B cell (primary cell): ENCODE measurements at places on chromosomes 4 and X. TPM values are rescaled to one million over a fixed set of nuclear protein-coding genes. Genes with fewer than 3 reads are reported as not detected.
A peak's percentile ranks its signal among the peaks of the same experiment; 100 is the strongest.

The MMRN1 gene
- total RNA-seq: 0.22 and 0.49 TPM in 2 replicates

The TRPC5OS gene
- not detected in 2 replicates for total RNA-seq

The GALNTL6 gene
- 0.34 and 0.99 TPM in 2 replicates for total RNA-seq

The SMC1A gene
- 67.6 and 70.0 TPM in 2 replicates for total RNA-seq

The AFP gene
- not detected in 2 replicates for total RNA-seq

GRCh38 chr4:112378243-112378620 lies 81.1 kb downstream of the ALPK1 start:
- DNase-seq: no peak

DNA sequence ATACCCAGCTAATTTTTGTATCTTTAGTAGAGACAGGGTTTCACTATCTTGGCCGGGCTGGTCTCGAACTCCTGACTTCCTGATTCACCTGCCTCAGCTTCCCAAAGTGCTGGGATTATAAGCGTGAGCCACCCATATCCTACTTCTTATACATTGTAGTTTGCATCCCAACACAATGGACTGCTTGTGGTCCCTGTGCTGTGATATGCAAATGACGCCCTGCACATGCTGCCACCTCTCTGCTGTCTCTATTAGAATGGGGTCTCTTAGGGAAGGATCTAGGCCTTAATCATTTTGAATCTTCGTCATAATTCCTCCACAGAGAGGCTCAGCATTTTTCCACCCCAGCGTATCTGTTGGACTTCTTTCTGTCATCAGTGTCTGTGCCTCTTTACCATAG lies 595.9 kb downstream of the ADGRL3 start:
- DNase-seq: no peak

GRCh38 chrX:79371101-79371500 lies 4.0 kb upstream of the ITM2A start:
- no peak for DNase-seq

- DNase-seq: no peak
Observed at GRCh38 chrX:80246271-80246670, 174.0 kb upstream of the TENT5D start.

DNA sequence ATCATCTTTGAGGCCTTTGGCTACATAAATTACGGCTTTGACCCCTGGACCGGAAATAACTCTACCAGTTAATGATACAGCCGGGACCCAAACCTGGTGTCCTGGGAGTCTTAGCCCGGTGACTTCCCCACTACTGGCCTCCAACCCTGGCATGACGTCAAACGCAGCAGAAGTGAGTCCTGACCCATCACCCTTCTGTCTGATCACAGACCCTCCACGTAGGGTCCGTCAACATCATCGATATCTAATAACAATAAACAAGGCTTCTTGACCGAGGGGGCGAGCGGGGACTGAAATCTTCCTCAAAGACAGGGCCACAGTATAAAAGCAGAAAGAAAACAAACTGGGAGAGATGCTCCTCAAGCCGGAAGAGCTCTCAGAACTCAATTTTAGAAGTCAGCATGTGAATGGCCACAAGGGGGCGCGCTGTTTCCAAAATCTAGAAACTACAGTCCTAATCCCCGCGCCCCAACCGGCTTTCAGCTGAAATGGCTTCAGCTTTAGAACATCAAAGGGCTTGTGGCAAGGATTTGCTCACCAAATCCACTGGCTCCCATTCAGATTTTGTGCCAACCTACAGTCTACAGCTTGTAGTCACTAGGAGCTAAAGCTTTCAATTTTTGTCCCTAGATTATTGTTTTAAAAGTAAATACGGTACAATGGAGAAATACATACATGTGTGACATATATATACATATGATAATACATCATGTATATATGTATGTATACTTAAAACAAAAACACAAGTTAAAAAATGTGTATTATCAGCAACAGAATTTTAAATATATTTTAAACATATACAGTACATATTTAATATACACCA lies 46.4 kb upstream of the ENPP6 start:
- DNase-seq: peak; percentile 93

GRCh38 chrX:105265093-105265492 lies 44.6 kb upstream of the TEX13A start:
- no peak for DNase-seq

GRCh38 chr4:125200556-125200955 lies 114.2 kb upstream of the FAT4 start:
- no peak for DNase-seq

GRCh38 chr4:52783069-52783468 lies 31.8 kb upstream of the ERVMER34-1 start:
- DNase-seq: no peak
